ENCODE measurements at places on chromosomes 4 and X.

DNA sequence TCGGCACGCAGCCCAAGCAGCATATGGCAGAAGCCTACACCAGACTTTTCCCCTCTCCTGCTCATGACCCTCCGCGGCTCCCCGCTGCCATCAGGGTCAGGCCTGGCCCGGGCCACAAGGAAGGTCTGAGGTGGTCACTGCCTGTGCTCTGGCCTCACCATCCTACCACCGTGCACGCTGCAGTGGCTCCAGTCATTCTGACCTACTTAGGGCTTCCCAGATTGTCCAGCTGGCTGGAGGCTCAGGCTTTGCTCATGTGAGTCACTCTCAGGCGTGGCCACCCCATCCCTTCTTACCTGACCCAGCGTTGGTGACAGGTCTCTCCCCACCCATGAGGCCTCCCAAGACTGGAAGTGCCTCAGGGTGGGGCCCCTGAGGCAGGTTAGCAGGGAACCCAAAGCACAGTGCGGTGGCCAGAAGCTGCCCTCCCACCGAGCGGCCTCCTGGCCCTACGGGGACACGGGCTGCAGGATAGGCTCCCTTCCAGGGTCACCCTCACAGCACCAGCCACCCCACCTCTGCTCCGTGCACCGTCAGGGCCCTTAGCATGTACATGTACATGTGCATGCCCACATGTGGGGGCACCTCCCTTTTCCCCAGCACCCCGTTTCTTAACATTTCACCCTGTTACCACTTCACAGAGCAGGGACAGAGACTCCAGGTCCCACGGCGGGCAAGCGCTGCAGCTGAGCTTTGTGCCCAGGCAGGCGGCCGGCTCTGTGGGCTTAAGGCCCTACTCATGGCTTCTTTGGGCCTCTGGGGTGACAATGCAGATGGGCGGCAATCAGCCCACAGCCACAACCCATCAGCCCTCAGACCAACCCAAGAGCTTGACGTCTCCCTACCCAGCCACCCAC, 2.2 kb downstream of the TREX2 start:
- peak; percentile 76 for DNase-seq

DNA sequence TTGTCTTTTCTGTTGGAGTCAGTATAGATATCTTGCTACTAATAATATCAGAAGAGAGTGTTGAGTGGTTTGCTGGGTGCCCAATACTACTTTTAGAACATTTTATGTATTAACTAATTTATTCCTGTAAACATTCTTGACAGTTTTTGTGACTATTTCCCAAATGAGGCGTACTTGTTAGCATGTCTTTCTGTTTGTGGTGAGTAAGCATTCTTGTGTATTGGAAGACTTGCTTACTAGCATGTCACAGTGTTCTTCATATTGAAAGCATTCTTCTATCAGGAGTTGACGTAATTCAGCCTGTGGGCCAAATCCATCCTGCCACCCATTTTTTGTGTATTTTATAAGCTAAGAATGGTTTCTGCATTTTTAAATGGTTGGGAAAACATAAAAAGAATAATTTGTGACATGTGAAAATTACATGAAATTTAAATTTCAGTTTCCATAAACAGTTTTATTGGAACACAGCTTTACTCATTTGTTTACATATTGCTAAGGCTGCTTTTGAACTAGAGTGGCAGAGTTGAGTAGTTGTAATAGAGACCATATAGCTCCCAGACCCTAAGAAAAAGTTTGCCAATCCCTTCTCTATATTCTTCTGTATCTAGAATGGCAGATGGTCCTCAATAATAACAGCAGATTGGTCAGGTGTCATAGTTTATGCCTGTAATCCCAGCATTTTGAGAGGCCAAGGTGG, 20.4 kb downstream of the REPS2 start:
- no peak for DNase-seq

DNA sequence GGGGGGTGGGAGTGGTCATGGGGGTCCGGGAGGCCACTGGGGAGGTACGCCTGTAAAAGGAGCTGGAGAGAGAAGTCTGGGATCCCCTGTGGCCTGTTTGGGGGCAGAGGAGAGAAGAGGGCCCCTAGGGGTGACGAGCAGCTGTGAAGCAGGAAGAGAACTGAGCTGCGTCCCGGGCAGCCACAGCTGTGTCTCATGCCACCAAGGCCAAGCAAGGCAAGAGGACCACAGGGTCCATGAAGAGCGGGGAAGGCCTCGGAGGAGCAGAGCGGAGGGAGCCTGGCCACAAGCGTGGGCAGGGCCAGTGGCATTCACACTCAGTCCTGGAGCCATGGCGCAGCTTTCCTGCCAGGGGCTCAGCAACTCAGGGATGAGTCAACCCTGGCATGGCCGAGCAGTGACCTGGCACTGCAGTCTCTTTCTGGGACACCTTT, 13.6 kb upstream of the NAT8L start:
- peak; percentile 60 for DNase-seq

DNA sequence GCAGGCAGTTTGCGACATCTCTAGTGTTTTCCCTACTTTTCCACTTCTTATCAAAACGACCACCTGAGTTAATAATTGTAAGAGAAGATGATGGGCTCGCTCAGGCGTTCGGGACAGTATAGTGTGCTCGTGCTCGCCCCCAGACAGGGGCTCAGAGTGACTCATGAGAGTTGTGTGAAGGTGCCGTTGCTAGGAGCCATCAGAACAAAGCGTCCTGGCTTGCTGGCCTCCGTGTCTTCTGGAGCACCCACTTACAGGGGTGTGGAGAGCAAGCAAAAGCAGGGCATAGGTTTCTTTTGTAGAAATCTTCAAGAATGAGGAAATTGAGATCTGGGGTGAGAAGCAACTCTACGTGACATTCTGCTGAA, 73.0 kb upstream of the ADGRG2 start:
- DNase-seq: no peak

Measured in G401 (cell line).